Vein endothelial cell (primary cell): ENCODE measurements at places on chromosomes 7 and 10. TPM values are rescaled to one million over a fixed set of nuclear protein-coding genes. Genes with fewer than 3 reads are reported as not detected.

ZWINT gene
- 24.5 and 40.1 TPM in 2 replicates for total RNA-seq

ANXA8L1 gene
- total RNA-seq = 0.19 TPM in 1 of 2 replicates, not detected in the other

MBLAC1 gene
- total RNA-seq = 2.0 and 2.9 TPM in 2 replicates

SSBP1 gene
- total RNA-seq = 88.5 and 176 TPM in 2 replicates
